NCI-H774 (cell line): ENCODE measurements at places on chromosomes 2 and 18.

DNA sequence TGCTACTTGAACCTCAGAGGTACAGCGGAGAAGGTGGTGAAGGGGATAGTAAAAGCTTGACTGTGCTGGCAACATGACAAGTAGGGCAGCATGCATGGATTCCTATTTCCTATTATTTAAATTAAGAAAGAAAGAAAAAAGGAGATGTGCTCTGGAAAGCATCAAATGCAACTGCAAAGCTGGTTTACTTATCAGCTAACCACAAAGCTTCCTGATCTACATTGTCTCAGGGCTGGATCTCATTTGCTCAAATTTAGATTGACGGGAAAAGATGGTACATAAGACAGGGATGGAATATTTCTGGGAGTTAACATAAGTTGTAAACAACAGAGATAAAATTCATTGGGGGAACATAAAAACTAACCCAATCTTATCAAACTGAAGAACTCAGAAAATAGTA lies 178.0 kb downstream of the RIT2 start:
- DNase-seq = no peak

DNA sequence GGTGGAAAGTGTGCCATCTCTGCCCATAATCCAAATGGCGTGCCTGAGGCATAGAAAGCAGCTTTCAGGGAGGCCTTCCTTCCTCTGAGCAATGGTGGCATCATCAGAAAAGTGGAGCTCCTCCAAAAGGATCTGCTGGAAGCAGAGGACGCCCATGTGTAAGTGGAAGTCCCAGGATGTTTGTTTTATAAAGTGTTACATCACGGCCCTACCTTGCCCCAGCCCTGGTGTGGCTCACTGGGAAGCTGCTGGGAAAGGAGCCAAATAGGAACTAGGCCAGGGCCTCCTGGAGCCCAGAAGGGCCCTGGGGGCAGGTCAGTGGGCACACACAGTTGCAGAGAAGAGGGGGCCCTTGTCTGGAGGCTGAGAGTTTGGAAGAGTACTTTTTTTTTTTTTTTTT lies 4.2 kb upstream of the ODC1 start:
- DNase-seq = peak; percentile 32

DNA sequence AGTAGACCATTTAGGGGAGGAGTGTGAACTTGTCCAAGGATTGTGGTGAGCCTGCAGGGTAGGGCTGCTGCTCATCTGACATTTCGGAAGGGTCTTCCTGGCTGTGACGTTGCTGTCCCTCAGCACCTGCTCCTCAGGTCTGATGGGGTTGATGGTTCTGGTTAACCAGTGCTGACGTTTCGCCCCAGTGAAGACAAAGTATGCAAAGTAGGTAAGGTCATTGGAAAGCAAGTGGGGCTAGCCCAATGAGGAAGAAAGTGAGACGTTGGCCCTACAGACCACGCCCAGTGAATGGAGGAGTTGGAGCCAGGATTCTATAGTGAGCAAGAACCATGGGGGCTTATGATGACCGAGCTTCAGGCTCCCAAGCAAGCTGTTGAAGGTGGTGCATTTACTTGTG lies 33.4 kb upstream of the ZNF396 start:
- no peak for DNase-seq

- peak; percentile 73 for DNase-seq
These were observed 5.5 kb downstream of the NHEJ1 start for GRCh38 chr2:219155054-219155644.

DNA sequence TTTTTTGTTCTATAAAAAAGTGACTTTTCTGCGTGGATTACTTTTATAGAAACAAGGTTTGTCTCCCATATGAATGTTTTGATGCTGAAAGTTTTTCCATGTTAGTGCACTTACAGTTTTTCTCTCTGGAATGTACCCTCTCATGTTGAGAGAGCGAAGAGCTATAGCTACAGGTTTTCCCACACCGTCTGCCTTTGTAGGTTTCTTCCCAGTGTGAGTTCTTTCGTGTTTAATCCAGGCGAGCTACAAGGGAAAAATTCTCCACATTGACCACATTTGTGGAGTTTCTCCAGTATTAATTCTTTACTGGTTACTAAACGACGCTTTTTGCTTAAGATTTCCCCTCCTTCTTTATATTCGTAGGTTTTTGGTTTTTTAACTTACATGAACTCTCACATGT lies 85.1 kb downstream of the ACSL3 start:
- no peak for DNase-seq

GRCh38 chr2:160096409-160096808 lies 34.0 kb upstream of the PLA2R1 start:
- DNase-seq = no peak

GRCh38 chr2:155770516-155770915 lies 562.0 kb downstream of the NR4A2 start:
- DNase-seq = no peak

- no peak for DNase-seq
These were observed 34.8 kb downstream of the ATOH8 start for GRCh38 chr2:85788603-85789002.

GRCh38 chr2:242011516-242011915 lies 142.0 kb downstream of the RTP5 start:
- no peak for DNase-seq

GRCh38 chr2:124538549-124538948 lies 513.5 kb downstream of the CNTNAP5 start:
- no peak for DNase-seq

GRCh38 chr2:89763581-89764485 lies 1072.4 kb downstream of the RPIA start:
- DNase-seq = no peak

DNA sequence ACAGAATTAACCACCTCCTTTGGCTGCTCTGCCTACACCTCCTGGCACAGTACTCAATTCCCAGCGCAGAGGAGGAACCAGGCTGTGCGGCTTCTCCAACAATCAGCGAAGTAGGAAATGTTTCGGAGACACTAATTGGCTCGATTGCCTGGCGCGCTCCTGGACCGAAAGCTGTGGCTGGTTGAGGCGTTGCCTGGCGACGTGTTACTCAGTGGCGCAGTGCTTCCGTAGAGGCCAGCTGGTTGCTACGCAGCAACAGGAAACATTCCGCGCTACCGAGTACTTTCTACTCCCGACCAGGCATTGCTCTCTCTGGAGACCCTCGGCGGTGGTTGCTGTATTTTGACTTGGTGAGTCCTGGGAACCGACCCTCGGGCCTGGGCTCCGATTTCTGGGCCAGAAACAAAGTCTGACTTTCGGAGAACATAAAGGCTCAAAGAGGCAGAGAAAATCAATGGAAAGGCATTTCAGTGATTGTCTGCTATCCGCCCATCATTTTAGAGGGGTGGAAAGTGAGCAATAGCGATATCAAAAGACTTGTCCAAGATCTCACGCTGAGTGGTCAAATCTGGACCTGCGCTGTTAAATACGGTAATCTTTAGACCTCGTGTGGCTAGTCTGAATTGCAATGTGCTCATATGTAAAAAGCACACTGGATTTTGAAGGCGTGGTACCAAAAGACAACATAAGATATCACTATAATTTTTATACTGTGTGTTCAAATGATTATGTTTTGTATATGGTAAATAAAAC lies at the start of gene DNAH6:
Gene DNAH6, plus strand, starts transcription at position 265 of the 753 bp plus-strand sequence. CDS start 1,329 bp downstream, outside the sequence.
- peak; percentile 95 for DNase-seq

DNA sequence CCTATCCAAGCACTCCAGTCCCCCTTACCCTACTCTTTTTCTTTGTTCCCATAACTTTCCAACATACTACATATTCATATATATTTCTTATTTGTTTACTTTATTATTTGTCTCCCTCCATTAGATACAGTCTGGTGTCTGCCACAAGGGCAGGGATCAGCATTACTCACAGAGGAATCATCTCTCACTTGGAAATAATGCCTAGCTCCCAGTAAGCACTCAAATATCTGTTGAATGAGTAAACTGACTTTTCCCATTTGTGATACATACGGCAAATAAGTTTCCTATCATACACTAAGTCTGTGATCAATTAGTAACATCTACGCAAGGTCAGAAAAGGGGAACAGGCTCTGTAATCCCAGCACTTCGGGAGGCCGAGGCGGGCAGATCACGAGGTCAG lies 18.7 kb downstream of the C1D start:
- DNase-seq = no peak

- DNase-seq = no peak
These were observed 194.4 kb downstream of the ALK start for GRCh38 chr2:29726976-29727375.

- DNase-seq = no peak
These were observed 16.6 kb downstream of the MARCHF4 start for GRCh38 chr2:216355711-216356110.

DNA sequence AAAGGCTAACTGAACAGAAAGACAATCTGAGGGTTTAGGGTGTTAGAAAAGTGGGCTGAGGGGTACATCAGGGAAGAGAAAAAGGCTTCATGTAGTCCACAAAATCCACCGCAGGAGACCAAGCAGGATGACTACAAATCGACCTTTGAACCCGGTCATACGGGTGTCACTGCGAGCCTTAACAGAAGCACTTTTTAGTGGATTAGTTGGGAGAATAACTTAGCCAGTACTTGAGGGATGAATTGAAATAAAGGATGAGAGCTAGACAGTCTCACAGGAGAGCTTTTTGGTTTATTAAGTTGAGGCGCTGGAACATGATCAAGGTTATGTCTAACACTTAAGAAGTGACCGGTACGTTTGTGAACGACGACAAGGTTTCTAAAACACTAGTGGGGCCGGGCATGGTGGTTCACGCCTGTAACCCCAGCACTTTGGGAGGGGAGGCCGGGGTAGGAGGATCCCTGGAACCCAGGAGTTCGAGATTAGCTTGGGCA lies 217.7 kb downstream of the MCFD2 start:
- no peak for DNase-seq

DNA sequence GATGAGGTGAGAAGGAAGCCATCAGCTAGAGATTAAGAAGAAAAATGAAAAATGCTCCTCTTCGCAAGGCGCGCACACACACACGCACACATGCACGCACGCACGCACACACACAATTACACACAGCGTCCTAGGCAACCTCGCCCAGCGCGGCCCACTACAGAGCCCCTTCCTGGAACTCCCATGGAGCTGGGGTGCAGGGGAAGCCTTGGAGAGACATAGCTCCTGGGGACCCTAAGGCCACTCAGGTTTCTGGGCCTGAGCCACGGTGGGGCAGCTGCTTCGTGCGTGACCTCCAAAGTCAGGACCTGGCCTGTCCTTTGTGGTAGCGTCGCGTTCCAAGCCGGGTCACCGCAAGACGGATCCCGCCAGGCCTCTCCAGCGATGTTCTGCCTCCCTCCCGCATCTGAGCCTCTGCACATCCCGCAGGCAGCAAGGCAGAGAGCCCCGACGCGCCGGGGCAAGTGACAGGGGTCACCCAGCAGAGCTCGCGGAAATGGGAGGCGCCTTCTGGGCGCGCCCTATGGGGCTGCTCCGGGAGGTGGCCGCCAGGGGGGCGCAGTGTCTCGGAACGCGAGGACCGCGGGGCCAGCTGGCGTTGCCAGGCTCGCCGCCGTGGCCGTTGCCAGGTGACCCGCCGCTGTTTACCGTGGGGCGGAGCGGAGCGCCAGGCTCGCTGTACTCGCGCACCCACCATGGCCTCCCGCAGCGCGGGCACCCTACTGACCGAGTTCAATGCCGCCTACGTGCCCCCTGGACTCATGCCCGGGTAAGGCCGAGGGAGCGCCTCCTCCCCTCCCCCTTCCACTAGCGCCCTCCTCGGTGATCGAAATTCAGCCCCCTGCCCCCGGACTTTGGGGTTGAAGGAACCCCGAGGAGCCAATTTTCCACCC lies 79.0 kb downstream of the CIB4 start:
- DNase-seq = peak; percentile 74

GRCh38 chr2:27545348-27546141 lies 37.3 kb upstream of the ZNF512 start:
- DNase-seq = no peak

- no peak for DNase-seq
These were observed 453 bp upstream of the GRB14 start for GRCh38 chr2:164621764-164622105.

GRCh38 chr18:7908681-7909299 lies 341.7 kb downstream of the PTPRM start:
- peak; percentile 33 for DNase-seq

- DNase-seq = no peak
These were observed 11.5 kb upstream of the ASB1 start for GRCh38 chr2:238415036-238415764.

DNA sequence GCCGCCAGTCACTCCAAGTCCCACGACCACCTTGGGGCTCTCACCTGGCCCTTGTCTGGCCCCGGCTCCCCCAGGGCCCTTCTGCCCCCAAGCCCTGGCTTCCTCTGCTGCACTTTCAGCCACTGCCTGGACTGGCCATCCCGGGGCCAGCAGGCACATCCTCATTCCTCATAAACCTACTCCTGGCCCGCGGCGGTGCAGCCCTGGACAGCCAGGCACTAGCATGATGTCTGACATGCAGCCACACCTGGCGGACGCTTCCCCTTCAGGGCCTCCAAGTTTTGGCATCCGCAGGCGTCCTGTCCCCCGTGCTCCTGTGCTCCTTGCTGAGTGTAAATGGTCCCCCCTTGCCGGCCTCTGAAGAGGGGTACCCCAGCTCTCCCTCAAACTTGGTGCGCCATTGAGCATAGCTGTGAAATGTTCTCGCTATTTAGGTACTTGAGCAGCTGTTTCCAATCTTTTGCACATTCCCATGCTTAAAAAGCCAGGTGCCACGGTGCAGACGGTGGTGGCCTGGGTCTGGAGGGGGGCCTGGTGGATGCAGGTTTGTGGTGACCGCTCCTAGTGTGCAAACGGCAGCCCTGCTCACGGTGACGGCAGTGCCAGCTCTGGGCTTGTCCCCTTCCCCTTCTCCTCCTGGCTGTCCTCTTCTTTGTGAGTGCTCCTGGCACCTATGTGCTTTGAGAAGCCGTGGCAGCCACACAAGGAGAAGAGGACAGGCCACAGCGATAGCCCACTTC lies 123.8 kb downstream of the MBP start:
- no peak for DNase-seq

GRCh38 chr2:180539541-180539940 lies 440.9 kb upstream of the UBE2E3 start:
- DNase-seq = no peak

- DNase-seq = no peak
These were observed 41.4 kb upstream of the ITGB6 start for GRCh38 chr2:160241251-160242137.

DNA sequence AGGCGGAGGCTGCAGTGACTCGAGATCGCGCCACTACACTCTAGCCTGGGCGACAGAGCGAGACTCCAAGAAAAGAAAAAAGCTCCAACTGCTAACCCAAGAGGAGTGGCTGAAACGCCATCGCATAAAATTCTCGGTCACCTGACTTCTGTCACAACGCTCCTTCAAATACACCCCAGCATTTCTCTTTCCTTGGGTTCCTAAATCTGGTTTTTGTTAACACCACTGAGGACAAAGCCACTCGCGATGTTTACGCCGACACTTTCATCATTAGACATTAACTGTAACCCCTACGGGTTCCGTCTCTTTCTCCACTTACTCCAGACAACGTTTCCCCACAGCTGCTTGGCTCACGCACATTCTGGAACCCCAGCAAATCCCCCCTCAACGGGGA lies 679 bp downstream of the CLK1 start:
- DNase-seq = no peak
